ENCODE measurements at places on chromosomes 2 and 18. TPM values are rescaled to one million over a fixed set of nuclear protein-coding genes. Genes with fewer than 3 reads are reported as not detected.

Gene MYO7B
- not detected for total RNA-seq

- no peaks in the 10 kb centered on the region for H3K4me1 ChIP-seq
- no peaks in the 10 kb centered on the region for H3K36me3 ChIP-seq
- no peak overlapping the region for H3K4me3 ChIP-seq
- no peak overlapping the region for H3K27ac ChIP-seq
- no peaks in the 10 kb centered on the region for H3K27me3 ChIP-seq
- no peak for DNase-seq
These were observed 53.5 kb downstream of the HNRNPLL start for GRCh38 chr2:38549071-38549704.

GRCh38 chr2:20212871-20213503, 11.9 kb downstream of the SDC1 start:
- H3K4me3 ChIP-seq = no peak overlapping the region
- H3K27me3 ChIP-seq = no peaks in the 10 kb centered on the region
- no peaks in the 10 kb centered on the region for H3K4me1 ChIP-seq

- H3K36me3 ChIP-seq = no peaks in the 10 kb centered on the region
- no peak overlapping the region for H3K4me3 ChIP-seq
- DNase-seq = no peak
- no peaks in the 10 kb centered on the region for H3K27me3 ChIP-seq
These were observed 20.3 kb upstream of the KCNK3 start for GRCh38 chr2:26672112-26672817.

GRCh38 chr2:70943205-70943871, 7.6 kb downstream of the ATP6V1B1 start:
- no peaks in the 10 kb centered on the region for H3K27me3 ChIP-seq
- no peak for DNase-seq
- no peak overlapping the region for H3K4me3 ChIP-seq
- H3K36me3 ChIP-seq = no peaks in the 10 kb centered on the region
- no peak overlapping the region for H3K27ac ChIP-seq

- H3K4me1 ChIP-seq = no peaks in the 10 kb centered on the region
- H3K27ac ChIP-seq = no peak within 1 kb of the TSS
- DNase-seq = no peak
- no peaks in the 10 kb centered on the region for H3K27me3 ChIP-seq
- H3K4me3 ChIP-seq = peak within 1 kb of the TSS; percentile 27
- no peaks in the 10 kb centered on the region for H3K36me3 ChIP-seq
These were observed at the start of gene NLRC4 for GRCh38 chr2:32264422-32265105. TSS of gene NLRC4 (minus strand) at chr2:32264886. CDS start at chr2:32256775, 8,111 bp downstream.

Gene ACVR1C
- total RNA-seq = 0.71 TPM

DNA sequence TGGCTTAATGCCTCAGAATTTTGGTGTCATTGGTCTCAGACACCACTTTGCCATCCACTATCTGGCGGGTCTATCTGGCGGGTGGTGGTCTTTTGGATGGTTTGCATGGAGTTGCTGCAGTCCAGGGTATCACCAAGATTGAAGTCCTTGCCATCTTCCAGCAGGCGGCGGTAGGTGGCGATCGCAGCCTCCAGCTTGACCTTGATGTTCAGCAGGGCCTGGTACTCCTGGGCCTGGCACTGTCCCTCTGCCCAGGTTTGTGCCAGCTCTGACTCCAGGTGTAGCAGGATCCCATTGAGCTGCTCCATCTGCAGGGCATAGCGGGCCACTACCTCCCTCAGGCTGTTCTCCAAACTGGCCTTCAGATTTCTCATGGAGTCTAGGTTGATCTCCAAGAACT, 188.2 kb downstream of the MEMO1 start:
- H3K4me3 ChIP-seq = no peak overlapping the region
- H3K27me3 ChIP-seq = no peaks in the 10 kb centered on the region
- H3K27ac ChIP-seq = no peak overlapping the region

DNA sequence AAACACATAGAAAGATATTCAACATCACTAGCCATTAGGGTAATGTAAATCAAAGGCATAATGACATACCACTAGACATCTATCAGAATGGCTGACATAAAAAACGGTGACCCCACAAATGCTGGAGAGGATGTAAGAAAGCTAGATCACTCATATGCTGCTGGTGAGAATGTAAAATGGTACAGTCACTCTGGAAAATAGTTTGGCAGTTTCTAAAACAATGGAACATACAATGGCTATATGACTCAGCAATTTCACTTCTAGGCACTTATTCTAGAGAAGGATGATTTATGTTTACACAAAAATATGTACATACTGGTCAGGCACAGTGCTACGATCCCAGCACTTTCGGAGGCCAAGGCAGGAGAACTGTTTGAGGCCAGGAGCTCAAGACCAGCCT, 87.3 kb downstream of the COLEC12 start:
- no peaks in the 10 kb centered on the region for H3K36me3 ChIP-seq
- no peak overlapping the region for H3K27ac ChIP-seq
- H3K4me3 ChIP-seq = no peak overlapping the region

DNA sequence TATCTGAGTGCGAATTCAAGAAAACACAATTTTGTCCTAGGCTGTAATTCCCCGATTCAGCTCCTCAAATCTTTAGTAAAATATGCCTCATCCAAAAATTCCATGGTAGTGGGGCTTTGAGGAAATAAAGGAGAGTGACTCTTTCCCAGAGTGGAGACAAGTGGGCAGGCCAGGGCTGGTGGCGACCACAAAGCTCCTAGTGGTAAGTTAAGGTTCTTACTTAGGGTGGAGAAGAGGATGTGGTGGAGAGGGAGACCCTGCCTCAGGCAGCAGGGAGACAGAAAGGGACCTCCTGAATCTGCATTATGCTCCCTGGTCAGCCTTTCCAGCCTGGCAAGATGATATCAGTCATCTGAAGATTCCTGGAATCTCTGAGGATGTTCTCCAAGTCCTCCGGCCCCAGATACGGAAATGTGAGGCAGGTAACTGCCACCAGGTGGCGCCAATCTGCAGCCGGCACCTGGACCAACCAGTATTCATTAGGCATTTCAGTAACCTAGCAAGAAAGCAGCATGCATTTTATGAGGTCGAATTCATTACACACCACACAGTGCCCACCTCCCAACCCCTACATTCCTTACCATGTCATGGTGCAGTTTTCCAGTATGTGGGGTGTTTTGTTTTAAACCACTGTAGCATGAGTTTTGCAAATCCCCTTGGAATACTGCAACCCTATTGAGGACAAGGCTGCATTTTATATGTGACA, 106.4 kb downstream of the POLE4 start:
- H3K4me1 ChIP-seq = no peaks in the 10 kb centered on the region
- H3K27me3 ChIP-seq = no peaks in the 10 kb centered on the region
- no peak overlapping the region for H3K4me3 ChIP-seq
- DNase-seq = no peak
- no peak overlapping the region for H3K27ac ChIP-seq

Gene OSBPL1A
- 104 TPM for total RNA-seq

DNA sequence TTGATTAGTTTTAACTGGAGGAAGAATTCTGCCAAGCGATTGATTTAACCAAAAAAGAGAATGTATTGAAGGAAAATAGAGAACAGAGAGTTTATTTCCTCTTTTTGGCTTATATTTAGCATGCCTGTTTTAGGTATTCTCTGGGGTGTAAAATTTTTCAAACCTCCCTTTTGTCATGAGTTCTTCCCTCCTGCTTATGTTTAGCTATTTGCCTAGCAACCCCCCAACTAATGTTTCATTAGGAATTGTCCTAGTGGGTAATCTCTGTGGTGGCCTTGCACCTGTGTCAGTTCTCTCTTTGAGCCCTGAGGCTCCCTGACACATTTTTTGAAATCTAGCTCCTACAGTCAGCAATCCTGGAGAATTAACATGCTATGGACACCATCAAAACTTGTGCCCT, 12.5 kb upstream of the REG1B start:
- no peaks in the 10 kb centered on the region for H3K27me3 ChIP-seq
- no peak for DNase-seq
- no peak overlapping the region for H3K27ac ChIP-seq
- no peaks in the 10 kb centered on the region for H3K36me3 ChIP-seq

Gene CDH7
- not detected for total RNA-seq

- DNase-seq = no peak
- H3K27ac ChIP-seq = no peak overlapping the region
- H3K27me3 ChIP-seq = no peaks in the 10 kb centered on the region
These were observed 13.1 kb downstream of the QPCT start for GRCh38 chr2:37357530-37357929.

DNA sequence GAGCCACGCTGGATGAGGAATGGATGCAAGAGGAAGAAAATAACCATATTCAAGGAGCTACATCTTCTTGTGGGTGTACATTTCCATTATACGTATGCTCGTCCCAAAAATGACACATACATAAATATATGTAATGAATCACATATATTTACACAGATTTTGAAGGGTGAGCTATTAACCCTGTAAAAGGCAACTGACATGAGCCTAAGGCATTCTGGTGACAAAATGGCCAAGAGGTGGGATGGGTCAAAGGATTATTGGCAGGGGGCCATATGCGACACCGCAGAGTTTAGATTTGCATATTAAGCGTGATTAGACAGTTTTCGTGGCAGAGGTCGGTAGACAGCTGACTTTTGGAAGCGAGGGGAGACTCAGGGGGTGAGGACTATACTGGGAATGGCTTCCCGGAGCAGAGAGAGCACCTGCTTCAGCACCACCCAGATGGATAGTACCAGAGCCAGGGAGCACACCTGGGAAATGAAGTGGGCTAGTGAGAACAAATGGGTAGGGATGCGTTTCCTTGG, 431 bp upstream of the CNRIP1 start:
- H3K27me3 ChIP-seq = no peaks in the 10 kb centered on the region

DNA sequence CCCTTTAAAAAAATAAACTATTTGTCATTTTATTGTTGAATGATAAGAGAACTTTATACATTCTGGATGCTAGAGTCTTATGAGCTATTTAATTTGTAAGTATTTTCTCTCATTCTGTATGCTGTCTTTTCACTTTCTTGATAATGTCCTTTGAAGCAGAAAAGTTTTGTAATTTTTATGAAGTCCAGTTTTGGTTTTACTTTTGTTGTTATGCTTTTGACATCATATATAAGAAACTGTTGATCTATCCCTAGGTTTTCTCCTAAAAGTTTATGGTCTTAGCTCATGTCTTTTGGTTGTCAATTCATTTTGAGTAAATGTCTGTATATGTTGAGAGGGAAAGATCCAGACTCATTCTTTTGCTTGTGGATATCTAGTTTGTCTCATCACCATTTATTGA, 52.5 kb downstream of the TMEM247 start:
- H3K4me1 ChIP-seq = no peaks in the 10 kb centered on the region
- H3K36me3 ChIP-seq = no peaks in the 10 kb centered on the region
- H3K27me3 ChIP-seq = no peaks in the 10 kb centered on the region
- H3K27ac ChIP-seq = no peak overlapping the region
- no peak for DNase-seq

DNA sequence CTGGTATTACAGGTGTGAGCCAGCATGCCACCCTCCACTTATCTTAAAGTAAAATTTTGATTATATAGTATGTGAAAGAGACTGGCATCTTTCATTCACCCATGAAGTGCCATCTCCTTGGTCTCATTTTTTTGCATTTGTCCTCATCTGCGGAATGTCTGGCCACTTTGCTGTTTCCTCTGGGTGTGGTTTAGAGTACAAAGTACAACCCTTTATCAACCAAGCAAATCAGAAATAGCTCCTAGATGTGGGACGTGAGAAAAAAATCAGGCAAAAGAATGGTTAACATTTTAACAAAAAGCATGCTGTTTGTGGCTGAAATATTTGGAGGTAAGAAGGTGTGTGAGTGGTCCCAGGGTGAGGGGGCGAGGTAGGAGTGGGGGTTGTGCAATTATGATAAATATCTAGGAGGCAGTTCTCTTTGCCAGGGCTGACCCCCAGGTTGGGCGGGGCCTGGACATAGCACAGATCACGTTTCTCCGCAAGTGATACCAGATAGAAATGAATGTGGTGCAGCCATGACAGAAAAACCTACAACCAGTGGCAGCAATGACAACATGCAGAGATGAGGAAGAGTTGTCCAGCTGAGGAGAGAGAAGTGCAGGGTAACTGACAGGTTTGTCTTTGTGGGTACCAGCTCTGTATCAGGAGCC, 115.8 kb upstream of the SERTAD2 start:
- DNase-seq = no peak
- peak overlapping the region; percentile 92 for H3K27ac ChIP-seq
- no peaks in the 10 kb centered on the region for H3K36me3 ChIP-seq

Gene ESPNL
- 1.3 TPM for total RNA-seq

DNA sequence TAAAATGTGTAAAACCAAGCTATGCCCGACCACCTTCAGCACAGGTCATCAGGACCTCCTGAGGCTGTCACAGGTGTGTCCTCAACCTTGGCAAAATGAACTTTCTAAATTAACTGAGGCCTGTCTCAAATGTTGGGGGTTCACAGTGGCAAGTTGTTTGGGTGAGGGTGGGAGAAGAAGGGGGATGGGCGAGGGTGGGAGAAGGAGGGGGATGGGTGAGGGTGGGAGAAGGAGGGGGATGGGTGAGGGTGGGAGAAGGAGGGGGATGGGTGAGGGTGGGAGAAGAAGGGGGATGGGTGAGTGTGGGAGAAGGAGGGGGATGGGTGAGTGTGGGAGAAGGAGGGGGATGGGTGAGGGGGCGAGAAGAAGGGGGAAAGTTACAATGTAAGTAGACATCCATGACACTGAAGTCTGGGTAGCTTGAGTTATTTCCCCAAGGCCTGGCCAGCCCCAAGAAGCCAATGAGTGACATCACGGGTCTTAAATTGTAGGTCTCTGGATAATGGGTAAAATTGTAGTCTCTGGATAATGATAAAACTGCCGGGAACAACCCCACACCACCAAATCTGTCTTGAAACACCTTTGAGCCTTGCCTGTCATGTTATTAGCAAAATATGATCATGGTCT, 56.3 kb downstream of the TIMM21 start:
- no peak for DNase-seq
- H3K4me3 ChIP-seq = no peak overlapping the region
- no peaks in the 10 kb centered on the region for H3K36me3 ChIP-seq
- H3K4me1 ChIP-seq = no peaks in the 10 kb centered on the region
- no peaks in the 10 kb centered on the region for H3K27me3 ChIP-seq

- H3K27me3 ChIP-seq = no peaks in the 10 kb centered on the region
- no peaks in the 10 kb centered on the region for H3K36me3 ChIP-seq
- no peak for DNase-seq
- H3K4me1 ChIP-seq = peaks cover 55% of the 10 kb centered on the region
- H3K4me3 ChIP-seq = no peak overlapping the region
These were observed 288.5 kb downstream of the TNS1 start for GRCh38 chr2:217714287-217714751.

Measured in esophagus muscularis mucosa (tissue), 4 donors.